ENCODE measurements at places on chromosomes 1 and 21. TPM values are rescaled to one million over a fixed set of nuclear protein-coding genes. Genes with fewer than 3 reads are reported as not detected.

GRCh38 chr1:66475940-66476339 lies 58.0 kb upstream of the SGIP1 start:
- DNase-seq: no peak

- no peak for DNase-seq
Observed at GRCh38 chr1:110164725-110165350, 14.5 kb downstream of the SLC6A17 start.

CADM3 gene
- total RNA-seq: 4.2 TPM

SPRR1A gene
- total RNA-seq: 13.8 TPM

PSRC1 gene
- 3.1 TPM for total RNA-seq

GRCh38 chr1:11930571-11931445 lies 3.7 kb upstream of the PLOD1 start:
- no peak for DNase-seq

DNA sequence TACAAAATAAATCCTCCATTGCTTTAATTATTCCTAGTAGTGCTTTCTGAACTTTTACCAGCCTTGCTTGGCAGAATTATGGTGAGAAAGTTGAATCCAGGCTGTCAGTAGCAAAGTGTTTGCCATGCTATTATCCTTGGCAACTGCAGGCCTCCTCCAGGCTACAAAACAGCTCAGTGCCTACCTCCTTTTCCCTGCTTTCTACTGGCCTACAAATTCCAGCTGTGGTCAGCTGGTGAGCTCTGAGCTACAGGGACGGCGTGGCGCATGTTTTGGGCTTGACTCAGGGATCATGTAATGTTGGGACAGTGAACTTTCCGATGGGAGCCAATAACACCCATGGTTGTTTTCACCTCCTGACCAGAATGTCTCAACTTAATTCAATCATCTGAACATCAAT lies 456.1 kb upstream of the ADAMTS5 start:
- peak; percentile 52 for DNase-seq

GRCh38 chr1:223771814-223772770 lies 59.8 kb downstream of the CAPN2 start:
- DNase-seq: peak; percentile 56

MTARC2 gene
- 18.8 TPM for total RNA-seq

DNA sequence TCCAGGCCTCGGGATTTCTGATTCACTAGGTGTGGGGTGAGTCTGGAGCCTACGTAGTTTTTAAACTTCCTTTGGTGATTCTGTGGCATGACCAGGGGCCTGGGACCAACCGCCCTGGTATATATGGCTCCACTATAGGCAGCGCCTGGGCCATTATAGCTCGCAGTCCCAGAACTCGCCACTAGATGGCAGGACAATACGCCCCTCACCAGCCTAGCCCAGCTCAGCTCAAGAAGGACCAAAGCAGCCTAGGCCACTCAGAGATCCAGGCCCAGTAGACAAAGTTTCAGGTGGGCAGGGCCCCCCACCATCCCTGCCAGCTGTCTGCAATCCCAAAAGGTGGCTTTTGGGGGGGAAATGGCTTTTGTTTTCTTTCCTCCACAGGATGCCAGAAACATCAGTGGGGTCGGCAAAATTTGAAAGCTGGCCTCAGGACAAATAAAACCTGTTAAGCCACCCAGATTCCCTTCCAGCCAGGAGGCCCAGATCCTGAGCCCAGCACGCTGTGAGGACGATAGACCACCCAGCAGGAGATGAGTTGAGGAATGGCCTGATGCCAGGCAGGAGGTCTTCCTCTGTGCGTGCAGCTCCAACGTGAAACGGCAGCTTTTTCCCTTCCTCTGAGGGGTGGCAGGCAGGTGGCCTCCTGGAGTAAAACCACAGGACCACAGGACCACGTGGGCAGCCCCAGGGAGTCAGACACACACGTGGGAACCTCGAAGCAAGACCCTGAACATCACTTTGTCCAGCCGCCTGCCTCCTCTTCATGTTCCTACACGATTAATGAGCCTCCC lies 24.8 kb upstream of the TMEM51 start:
- DNase-seq: peak; percentile 74

DNA sequence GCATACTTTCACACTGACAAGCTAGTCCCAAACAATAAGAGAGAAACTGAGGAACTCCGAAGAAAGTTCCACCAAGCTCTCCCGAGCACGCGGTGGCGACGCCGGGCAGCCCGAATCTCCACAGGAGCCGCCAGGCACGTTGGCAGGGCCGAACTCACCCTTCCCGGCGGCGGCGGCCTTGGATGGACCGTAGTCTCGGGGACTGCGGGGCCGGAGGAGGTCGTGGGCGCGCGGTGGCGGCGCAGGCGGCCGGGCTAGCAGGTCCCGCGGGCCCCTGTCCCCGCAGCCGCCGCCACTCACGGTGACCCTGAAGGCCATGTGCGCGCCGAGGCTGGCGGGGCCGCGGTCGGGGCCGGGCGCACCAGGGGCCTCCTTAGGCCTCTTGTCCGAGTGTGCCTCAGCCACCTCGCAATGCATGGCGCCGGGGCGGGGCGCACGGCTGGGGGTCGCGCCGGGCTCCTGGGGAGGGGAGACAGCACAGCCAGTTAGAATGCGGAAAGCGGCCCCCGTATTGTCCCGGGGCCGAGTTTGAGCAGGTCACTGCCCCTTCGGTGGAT lies 1.2 kb downstream of the GLIS1 start:
- DNase-seq: no peak

SH3BGR gene
- total RNA-seq: 11.8 TPM

GRCh38 chr1:171717062-171717718 lies 24.7 kb downstream of the VAMP4 start:
- DNase-seq: no peak

- DNase-seq: no peak
Observed at GRCh38 chr1:54571326-54571725, 23.3 kb downstream of the ACOT11 start.

SLC1A7 gene
- total RNA-seq: not detected

DNA sequence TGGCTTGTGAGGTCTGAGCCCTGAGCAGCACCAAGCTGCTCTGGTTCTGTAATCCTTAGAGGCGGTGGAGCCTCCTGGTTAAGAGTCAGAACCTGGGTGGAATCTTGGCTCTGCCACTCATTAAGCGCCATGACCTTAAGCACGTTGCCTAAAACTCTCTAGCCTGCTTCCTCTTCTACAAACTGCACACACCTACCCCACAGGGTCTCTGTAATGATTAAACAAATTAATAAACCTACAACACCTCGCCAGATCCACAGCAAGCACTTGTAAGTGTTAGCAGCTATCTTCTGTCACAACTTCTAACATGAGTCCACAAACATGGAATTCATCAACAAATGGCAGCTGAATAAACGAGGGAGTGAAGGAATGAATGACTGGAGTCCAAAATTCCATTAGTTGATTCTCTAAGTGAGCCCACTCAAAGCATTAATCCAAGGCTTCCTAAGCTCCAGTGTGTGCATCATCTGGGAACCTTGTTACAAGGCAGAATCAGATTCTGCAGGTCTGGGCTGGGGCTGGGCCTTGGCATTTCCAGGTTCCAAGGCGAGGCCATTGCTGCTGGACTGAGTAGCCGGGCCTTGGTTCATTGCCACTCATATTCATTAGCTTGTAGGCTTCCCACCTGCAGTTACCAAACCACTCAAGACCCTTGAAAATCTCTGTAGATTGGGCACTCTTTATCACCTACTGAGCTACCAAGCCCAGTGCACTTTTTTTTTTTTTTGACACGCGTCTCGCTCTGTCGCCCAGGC lies 168.6 kb downstream of the HIVEP3 start:
- DNase-seq: no peak

Data from ureter (tissue), 1 donor.